Globus pallidus (tissue), 1 donor: ENCODE measurements at places on chromosomes 11 and 22.

DNA sequence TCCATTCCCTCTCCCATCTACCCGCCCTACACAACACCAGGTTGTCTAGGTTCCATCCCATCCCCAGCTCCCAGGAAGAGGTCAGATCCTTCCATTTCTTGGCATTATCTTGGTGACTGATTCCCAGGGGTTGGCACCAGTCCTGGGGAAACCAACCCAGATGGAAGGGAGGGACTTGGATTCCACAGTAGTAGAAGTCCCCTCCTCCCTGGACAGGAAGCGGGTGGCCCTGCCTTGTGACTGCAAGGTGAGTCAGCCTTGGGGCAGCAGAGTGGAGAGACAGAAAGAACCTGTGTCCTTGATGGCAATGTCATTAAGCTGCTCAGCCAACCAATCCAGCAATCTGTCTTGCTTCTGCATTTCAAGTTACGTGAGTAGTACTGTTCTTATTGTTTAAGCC is 26.5 kb downstream of the SYT13 start:
- DNase-seq, result no peak

DNA sequence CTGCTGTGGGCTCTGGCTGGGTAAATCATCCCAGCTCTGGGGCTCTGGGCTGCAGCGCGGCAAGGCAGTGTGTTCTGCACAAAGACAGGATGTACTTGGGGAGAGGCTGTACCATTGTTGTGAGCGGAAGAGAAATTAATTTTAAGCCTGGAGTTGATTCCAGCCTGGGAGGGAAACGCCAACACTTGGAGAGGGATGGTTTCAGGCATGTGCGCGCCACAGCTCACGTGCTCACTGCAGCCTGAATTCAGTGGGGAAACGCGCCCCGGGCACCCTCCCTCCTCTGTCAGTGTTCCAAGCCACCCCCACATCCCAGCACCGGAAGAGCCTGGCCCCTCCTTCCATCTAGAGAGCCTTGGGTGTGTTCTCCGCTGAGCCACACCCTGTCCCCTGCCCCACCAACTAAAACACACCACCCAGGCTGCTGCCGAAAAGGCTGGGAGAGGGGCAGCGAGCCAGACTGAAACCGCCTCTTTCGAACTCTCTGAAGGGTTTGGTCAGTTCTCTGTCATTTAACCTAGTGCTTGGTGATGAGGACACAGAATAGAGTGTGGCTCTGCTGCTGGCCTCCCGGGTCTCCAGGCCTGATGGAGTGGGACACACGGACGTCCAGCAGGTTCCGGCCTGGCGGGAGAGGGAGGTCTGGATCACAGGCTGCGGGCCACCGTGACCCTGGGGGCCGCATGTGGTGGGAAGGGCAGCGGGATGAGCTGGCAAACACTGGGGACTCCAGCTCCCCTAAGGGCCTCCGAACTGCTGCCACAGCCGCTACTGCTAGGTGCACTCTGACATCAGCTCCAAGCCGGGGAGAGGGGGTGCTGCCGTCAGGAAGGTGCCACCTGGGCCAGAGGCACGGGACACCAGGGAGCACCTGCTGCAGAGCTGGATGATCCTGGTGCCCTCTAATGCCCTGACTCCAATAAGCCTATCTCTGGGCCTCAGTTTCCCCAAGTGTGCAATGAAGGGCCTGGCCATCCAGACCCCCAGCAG is 230.8 kb downstream of the CTTN start:
- DNase-seq, result no peak

DNA sequence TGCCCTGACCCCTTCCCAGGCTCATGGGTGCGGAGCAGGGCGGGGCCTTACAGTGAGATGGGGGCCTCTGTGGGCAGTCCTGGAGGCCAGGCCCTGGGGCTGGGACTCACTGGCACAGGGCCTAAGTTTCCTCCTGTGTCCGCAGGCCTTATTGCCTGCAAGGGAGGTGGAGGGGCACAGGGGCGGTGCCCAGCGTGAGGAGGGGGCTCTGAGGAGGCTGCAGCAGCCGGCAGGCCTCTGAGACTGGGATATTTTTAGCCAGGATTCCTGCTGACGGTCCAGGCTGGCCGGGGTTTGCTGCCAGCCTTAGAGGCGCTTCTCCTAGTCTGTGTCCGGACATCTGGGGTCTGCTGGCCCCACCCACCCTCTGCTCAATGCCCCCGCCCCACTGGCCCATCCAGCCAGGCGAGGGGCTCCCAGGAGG is 5.7 kb upstream of the RTN4R start:
- DNase-seq, result no peak

- DNase-seq, result no peak
Observed at GRCh38 chr11:8341996-8342395, 78.3 kb upstream of the LMO1 start.

- DNase-seq, result peak; percentile 68
Observed at GRCh38 chr11:126926376-126926791, 74.2 kb downstream of the KIRREL3 start.

DNA sequence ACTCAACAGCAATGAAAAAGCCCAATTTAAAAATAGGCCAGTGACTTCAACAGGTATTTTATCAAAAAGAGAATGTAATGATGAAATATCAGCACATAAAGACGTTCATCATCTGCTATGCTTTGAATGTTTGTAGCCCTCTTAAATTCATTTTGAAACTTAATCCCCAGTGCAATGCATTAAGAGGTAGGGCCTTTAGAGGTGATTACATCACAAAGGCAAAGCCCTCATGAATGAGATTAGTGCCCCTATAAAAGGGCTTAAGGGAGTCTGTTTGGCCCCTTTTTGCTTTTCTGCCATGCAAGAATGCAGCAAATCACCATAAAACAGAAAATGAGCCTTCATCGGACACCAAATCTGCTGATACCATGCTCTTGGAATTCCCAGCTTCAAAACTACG is 637.0 kb downstream of the DLG2 start:
- no peak for DNase-seq

GRCh38 chr11:115959081-115959486 is 454.9 kb upstream of the CADM1 start:
- DNase-seq, result no peak

DNA sequence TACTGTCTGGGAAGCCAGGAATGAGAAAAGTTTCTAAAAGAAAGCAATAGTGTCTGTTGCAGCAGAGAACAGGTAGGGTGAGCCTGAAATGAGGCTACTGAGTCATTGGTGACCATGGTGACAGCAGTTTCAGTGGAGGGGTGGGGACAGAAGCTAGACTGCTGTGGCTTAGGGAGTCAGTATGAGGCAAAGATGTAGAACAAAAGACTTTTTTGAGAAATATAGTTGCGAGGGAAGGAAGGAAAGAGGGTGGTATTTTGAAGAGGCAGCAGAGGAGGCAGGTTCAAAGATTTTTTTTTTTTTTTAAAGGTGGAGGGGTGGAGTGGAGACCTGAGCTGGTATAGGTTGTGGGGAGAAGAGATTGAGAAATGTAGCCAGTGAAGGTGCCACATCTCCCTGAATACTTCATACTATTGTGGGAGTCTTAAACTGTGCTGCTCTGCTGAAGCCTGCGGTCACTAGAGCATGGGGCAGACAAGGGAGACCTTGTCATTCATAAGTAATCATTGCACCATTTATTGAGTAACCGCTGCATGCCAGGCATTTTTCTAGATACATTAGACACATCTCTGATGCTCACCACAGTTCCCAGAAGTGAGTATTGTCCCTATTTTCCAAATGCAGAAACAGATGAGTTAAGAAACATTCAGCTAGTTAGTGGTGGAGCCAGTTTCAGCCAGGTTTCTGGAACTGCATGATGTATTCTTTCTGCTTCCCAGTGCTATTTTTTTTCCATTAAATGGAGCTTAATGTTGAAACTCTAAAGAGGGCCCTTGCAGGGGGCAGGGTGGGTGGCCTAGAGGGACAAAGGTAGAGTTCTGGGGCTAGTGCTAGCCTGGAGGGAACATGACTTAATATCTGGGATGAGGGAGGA is 49.9 kb downstream of the STIM1 start:
- no peak for DNase-seq
